ENCODE measurements at places on chromosomes 1 and 21. TPM values are rescaled to one million over a fixed set of nuclear protein-coding genes. Genes with fewer than 3 reads are reported as not detected.

GRCh38 chr1:19840228-19840627 is 25.1 kb upstream of the RNF186 start:
- DNase-seq, result no peak

DNA sequence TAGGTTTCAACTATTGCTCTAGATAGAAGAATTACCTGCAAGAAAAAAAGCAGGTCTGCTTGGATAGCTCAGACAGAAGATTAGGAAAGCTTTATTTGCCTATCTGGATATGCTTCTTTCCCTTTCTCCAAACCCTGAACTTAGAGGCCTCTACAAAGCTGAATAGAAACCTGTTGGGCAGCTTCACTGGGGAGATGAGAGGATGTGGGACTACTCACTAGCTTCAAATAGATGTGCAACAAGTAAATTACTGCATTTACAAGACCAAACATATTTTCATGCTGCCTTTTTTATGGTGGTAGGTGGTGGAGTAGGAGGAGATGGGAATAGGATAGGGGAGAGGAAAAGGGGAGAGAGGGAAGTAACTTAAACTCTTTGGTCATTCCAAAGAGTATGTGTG is 6.4 kb downstream of the CLCA2 start:
- no peak for DNase-seq

The TIAM1 gene
- 2.1 TPM for total RNA-seq

GRCh38 chr1:28115267-28115666 is 26.9 kb upstream of the EYA3 start:
- DNase-seq, result no peak

DNA sequence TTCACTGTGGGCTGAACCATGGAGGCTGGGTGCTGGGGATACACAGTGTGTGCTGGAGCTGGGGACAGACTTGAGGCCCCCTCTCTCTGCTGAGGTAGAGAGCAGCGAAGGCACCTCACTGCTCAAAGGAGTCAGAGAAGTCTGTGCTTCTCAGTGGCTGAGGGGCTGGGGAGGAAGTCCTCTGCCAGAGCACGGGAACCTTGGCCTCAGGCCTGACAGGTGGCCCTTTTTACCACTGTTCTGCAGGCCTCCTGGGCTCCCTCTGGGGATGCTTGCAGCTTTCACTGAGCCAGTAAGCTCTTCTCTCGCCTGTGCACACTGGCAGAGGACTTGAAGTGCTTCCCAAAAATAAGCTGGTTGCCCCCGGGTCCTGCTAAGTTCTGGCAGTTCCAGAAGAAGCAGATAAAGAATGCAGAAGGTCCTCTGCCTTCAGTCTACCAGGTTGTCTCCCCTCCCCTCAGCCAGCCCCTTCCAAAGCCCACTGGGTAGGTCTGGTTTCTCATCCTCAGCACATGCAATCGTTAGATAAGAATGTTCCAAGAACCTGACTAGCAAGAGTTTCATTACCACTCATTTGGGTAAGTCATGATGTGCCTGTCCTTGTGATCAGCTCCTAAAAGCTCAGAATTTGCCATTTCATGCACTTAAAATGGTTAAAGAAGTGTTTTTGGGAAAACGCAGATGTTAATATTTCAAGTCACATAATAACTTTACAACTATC is 53.9 kb downstream of the TENT5C start:
- no peak for DNase-seq

DNA sequence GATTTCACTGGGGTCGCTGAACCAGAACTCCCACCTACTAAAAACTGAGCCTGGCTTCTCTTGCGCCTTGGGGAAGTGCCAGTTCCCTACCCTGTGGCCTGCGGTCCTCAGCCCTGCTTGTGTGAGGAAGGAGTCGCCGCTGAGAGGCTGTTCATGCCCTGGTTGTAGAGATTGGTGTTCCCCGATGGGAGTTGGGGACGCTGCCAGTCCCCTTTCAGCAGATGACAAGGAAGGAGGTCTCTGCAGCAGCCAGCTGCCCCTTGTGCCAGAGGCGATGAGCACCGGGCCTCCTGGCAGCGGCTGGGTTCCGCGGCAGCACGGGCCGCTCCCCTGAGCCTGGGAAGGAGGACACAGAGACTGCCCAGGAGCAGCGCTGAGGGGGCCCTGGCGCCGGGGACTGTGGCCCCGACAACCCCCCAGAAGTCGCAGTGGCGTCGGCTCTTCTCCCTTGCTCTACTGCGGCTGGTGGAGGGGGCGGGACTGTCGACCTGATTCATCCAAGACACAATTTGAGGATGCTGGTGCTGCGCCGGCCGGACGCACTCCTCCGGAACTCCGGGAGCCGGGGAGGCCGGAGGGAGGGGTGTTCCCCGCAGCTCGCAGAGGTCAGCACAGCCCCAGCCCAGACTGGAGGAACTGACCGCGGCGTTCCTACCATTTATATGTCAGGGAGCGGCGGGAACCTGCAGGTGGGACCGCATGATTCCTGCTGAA is 12.0 kb upstream of the ADORA3 start:
- DNase-seq, result peak; percentile 90

All from cardiac septum (tissue), 1 donor.